Subcutaneous adipose tissue (tissue), 4 donors: ENCODE measurements at places on chromosomes 3 and 15. TPM values are rescaled to one million over a fixed set of nuclear protein-coding genes. Genes with fewer than 3 reads are reported as not detected.

GMPS gene
- total RNA-seq: 31.5 TPM

TRH gene
- total RNA-seq: not detected

MLH1 gene
- 32.8 TPM for total RNA-seq

C2CD4B gene
- total RNA-seq: 1.1 TPM

FOXL2NB gene
- total RNA-seq: not detected

DUOXA1 gene
- total RNA-seq: 0.51 TPM

ISLR gene
- total RNA-seq: 52.0 TPM

WNT5A gene
- total RNA-seq: 5.3 TPM

ACP3 gene
- 1.1 TPM for total RNA-seq

TRANK1 gene
- 9.1 TPM for total RNA-seq

TGM5 gene
- 1.0 TPM for total RNA-seq

ZSCAN2 gene
- total RNA-seq: 10.1 TPM

NOX5 gene
- 0.33 TPM for total RNA-seq

VPS13C gene
- 139 TPM for total RNA-seq

FBXL2 gene
- total RNA-seq: 6.0 TPM

TIGIT gene
- 3.3 TPM for total RNA-seq

PROK2 gene
- total RNA-seq: not detected

ZNF860 gene
- 0.33 TPM for total RNA-seq

DLL4 gene
- 36.2 TPM for total RNA-seq

EPHB3 gene
- not detected for total RNA-seq

CXCR6 gene
- total RNA-seq: 0.88 TPM

CD86 gene
- total RNA-seq: 12.4 TPM

AADACL2 gene
- 0.49 TPM for total RNA-seq
